ENCODE measurements at places on chromosomes 12 and 14.

- DNase-seq: no peak
Measured at GRCh38 chr12:26648066-26648465, 184.9 kb downstream of the ITPR2 start.

DNA sequence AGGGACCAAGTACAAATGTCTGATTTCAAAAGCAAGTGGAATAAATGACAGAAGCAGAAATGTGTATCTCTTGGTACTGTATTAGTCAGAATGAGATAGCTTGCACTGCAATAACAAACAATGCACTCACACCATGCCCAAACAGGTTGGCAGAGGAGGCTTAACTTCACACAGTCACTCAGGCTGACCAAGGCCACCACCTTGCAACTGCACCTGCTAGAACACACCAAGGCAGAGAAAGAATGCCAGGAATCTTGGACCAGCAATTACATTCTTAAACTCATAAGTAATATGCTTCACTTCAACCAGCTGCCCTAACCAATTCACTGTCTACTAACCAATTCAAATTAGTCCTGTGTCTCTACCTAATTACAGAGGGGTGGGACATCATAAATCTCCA lies 378.3 kb downstream of the BCL11B start:
- no peak for DNase-seq

DNA sequence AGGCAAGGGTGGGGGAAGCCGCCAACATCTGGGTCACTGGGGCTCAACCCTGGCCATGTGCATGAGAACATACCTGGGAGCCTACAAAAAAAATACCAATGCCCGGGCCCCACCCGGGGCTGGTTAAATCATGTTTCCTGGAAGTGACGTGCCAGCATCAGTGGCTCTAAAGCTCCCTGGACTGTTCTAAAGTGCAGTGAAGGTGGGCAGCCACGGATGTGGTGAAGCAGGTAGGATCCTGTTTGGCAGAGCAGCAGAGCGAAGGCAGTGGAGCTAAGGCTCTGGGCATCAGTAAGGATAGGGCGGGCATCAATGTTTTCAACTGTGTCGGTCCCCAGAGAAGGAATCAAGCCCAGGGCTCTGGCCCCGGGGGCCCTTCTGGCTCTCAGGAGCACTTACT lies 525 bp upstream of the GPR68 start:
- DNase-seq: no peak

DNA sequence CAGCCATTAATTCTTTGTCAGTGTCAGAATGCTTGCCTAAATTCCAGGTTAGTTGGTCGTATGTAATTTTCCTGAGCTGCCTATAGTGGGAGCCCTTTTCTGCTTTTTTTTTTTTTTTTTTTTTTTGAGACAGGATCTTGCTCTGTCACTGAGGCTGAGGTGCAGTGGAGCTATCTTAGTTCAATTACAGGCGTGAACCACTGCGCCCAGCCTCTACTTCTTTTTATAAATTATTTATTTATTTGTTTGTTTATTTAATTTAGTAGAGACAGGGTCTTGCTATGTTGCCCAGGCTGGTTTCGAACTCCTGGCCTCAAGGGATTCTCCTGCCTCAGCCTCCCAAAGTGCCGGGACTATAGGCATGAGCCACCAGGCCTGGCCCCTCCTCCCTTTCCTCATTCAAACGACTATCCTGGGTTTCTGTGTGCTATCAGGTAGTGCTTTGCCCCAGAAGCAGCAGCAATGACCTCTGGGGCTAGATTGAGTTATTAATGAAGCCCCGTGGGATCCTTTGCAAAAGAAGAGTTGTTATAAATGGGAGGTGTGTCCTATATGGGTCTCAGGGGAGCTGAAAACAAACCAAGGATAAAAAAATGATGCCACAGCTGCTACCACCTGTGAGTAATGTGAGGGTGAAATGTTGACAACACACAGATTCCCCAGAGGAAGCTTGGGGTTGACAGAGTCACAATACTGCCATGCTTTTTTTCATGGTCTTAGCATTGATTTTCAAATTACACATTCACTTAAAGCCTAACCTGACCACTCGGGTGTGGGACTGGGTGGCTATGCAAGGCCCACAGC lies 34.6 kb upstream of the NFKBIA start:
- DNase-seq: peak; percentile 27

GRCh38 chr12:93229494-93230325 lies 148.0 kb upstream of the NUDT4 start:
- peak; percentile 60 for DNase-seq

- DNase-seq: no peak
Measured at GRCh38 chr12:92185052-92185451, 39.4 kb upstream of the BTG1 start.

DNA sequence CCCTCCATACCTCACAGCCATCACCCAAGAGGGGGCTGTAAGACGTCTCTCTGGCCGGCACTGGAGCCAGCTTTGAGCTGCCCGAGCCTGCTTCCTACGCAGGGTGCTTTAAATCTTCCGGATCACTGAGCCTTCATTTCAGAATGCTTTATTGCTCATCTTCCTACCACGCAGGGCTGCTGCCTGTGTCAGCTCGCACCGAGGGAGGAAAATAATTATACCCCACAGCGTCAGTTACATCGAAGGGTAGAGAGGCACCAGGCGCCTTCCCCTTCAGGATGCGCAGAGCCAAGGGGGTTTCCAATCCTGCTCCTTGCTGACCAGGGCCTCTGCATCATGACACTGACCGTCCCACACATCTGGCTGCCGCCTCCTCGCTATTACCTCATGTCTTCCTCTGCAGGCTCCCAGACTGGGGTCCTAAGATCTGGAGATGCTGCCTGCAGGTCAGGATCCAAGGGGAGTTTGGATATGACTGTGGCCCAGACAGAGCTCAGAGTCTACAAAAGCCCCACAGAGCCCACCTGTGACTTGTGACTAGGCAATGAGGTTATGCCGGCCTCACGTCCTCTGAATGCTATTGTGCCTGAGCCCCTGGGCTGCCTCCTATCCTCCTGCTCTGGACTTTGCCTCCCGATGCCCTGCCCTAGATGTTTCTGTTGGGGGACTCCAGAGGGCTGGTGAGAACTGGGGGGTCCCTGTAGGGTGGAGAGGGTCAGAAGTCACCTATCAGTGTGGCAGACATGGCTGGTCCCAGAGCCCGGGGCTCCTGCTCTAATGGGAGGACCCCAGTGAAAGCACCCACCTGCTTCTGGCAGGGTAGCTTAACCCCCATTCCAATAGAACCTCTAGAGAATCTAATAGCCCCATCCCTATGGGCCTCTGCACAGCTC lies 220.3 kb upstream of the RTL1 start:
- no peak for DNase-seq

- DNase-seq: peak; percentile 82
Measured at GRCh38 chr12:11958221-11959091, 112.3 kb upstream of the BCL2L14 start.

DNA sequence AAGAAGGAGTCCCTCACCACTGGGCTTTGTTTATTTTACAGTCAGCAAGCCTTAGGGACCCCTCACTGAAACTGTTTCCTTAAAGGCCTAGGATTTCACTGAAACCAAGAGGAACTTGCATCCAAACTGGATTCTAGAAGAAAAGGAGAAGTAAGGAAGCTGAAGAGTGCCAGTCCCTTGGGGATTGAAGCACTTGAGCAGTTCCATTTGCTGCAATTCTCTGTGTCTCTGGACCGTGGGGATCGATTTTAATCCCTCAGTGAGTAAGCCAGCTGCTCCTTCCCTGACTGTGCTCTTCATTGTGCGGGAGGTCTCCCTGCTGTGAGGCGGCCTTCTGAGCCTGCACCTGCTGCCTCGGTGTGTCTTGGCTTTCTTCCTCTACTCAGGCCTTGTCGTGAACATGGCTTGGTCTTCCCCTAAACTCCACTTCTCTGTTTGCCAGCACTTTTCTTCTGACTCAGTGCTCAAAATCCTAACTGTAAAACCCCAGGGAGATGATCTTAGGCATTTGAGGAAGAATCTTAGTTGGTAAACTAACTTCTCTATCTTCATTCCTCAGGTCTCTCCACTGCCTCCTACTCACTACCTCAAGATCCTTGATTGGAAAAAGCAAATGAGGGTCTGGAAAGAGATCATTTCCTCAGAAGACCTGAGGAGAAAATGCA lies 132.6 kb downstream of the SLC38A6 start:
- peak; percentile 61 for DNase-seq

DNA sequence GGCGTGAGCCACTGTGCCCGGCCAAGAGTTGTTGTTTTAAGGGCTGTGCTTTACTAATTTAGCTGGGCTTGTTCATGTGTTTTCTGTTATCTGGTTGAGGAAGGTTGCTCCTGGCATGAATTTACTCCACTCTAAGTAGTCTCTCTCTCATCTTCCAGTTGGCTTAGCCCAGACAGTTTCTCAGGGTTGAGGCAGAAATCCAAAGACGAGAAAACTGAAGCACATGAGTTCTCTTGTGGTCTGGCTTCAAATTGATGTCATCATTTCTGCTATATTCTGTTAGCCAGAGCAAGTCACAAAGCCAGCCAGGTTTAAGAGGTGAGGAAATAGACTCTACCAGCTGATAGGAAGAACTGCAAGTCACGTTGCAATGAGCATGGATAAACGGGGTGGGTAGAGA lies 57.9 kb downstream of the E2F7 start:
- DNase-seq: no peak

- no peak for DNase-seq
Measured at GRCh38 chr14:36626151-36626550, 35.5 kb upstream of the PAX9 start.

DNA sequence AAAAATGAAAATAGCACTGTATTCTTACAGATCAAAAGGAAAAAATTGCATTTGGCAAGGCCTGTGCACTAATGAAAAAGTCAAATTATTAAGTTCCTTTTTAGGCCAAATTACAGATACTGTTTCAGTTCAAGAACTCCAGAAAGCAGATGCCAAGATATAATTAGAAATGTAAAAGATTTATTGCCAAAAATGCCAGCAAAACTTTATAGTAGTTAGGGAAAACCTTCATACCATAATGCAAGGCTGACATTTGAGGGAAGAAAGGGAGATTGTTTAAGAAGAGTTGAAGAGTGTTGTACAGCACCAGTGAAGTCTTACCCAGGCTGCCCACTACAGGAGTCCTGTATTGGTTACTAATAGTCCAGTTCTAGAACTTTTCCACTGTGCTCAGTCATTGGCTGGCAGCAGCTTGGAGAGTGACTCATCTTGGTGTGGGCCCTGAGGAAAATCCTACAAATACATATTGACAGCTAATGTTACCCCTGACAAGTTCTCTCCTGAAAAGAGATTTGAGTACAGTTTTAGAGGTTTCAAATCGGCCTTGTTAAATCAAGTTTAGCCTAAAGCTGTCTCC lies 600.4 kb downstream of the C12orf50 start:
- no peak for DNase-seq

DNA sequence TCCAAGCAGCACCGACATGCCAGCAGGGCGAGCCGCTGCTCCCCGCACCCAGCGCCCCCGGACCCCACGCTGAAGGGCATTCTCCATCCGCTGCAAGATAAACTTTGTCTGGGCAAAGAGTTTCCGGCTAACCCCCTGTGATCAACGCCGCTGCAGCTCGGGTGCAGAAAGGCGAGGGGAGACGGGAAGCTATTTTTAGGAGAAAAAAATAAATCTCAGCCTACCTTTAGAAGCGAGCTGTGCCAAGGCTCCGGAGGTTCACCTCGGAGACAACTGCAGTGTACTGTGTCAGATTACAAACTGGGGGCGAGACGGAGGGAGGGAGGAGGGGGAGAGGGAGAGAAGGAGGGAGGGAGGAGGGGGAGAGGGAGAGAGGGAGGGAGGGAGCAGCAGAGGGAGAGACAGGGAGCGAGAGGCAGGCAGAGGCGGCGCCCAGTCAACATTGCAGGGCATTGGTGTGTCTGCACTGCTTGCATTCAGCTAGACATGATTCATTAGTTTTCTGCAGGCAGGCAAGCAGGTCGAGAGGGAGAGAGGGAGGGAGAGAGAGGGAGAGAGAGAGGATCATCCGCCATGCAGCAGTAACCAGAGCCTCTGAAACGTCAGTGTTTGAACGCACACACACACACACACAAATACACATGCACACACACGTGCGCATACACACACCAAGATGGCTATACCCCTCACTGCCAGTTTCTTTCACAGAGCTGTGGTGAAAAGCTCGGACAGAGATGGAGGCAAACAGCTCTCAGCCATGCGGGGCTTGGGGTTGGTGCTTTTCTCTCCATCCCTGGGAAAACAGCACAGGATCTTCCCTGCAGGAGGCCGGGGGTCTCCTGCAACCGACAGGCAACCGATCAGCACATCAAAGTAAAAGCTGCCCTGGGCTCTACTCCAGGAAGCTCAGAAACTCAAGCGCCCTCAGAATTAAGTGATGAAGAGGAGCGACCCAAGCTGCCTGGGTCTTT lies at the start of gene RIMBP2:
Gene RIMBP2, minus strand, starts transcription at position 302 of the 971 bp plus-strand sequence. CDS start 237,286 bp downstream, outside the sequence.
- no peak for DNase-seq

DNA sequence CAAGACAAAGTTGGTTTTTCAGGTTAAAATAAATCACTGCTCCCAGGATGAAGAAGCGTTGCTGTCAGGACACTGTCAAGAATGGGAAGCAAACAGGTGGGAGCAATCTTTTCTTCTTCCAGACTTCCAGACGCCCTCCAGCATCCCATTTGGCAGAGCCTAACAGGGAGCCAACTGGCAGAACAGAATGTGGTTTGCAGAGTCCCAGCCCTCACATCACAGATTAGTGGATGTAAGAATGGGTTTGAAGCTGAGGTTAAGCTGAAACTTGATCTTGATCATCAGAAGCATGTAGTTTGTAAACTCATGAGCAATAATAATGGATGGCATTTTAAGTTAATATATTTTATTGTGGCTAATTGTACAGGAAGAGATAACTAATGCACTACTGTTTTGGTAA lies 636.4 kb downstream of the SLC6A15 start:
- DNase-seq: no peak

DNA sequence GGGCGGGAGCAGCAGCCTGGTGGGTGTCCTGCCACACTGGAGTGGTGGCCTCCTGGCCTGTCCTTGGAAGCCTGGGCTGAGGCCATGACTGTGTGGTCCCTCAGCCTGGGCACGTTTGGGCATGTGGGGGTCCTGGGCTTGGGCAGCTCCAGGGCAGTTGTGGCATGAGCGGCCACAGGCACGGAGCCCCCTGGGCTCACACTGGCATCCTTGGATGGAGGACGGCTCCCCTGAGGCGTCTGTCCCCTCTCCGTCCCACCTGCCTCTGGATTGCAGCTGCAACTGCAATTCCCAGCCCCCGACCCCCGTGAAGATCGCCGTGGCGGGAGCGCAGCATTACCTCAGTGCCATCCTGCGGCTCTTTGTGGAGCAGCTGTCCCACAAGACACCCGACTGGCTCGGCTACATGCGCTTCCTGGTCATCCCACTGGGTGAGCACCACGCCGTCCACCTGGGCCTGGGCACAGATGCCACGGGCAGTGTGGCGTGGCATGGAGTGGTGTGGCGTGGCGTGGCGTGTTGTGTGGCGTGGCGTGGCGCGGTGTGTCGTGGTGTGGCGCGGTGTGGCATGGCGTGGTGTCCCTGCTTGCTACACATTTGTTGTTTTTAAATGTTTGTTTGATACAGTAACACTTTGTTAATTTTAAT lies 15.1 kb upstream of the TEX22 start:
- DNase-seq: no peak

- no peak for DNase-seq
Measured at GRCh38 chr12:53190108-53190729, 9.5 kb upstream of the CSAD start.

GRCh38 chr12:22574921-22575320 lies 30.6 kb upstream of the C2CD5 start:
- DNase-seq: no peak

DNA sequence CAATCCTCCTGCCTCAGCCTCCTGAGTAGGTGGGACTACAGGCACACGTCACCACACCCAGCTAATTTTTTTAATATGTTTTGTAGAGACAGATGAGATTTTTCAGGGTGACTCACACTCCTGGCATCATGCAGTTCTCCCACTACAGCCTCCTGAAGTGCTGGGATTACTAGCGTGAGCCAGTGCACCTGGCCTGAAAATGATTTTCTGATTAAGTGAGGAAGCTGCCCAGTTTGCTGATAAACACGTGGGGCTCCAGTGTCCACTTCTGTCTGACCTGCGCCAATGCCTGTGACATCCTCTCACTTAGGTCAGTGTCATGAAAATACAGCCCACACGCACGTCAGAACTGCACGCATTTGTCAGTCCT lies 37.0 kb upstream of the SFSWAP start:
- DNase-seq: no peak

Data from inflammatory macrophage treated with lipopolysaccharide for 4 hours (primary cell).